ENCODE measurements at places on chromosomes 12 and 14. TPM values are rescaled to one million over a fixed set of nuclear protein-coding genes. Genes with fewer than 3 reads are reported as not detected.

DNA sequence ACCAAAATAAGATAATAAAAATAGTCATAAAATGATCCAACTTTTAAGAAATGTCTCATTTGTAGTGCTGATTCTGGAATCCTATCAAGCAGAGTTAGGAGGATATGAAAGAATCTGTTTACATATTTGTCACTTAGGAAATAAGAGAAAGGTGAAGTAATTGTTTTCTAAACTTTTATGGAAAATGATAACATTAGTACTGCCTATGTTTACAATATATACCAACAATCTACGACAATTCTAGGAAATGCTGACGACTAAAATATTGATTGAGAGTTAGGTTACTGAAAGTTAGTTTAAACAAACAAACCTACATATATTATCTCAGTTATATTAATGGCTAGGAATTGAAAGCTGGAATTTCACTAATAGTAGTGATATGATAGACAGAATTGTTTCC is 18.0 kb downstream of the TSPAN19 start:
- DNase-seq = no peak

- no peak for DNase-seq
Measured at GRCh38 chr14:92464716-92465115, 48.9 kb upstream of the RIN3 start.

- DNase-seq = no peak
Measured at GRCh38 chr12:18345021-18345735, 83.9 kb downstream of the PIK3C2G start.

The KRAS gene
- total RNA-seq = 13.3 TPM

DNA sequence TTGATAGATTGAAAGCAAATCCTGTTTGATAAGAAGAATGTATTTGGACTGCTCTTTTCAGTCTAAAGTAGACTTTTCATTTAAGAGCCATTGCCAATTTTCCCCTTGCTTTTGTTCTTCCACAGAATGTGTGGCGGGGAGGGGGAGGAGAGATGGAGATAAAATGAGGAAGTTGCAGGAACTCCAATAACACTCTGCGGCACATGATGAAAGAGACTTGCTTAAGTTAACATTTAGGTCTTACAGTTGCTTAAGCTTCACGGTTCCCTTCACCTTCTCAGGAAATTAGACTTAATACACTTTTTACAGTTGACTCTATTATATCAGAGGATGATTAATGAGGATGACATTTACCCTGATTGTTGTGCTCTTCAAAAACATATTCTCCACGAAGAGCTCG is 537.3 kb downstream of the TMTC2 start:
- DNase-seq = no peak

- DNase-seq = no peak
Measured at GRCh38 chr12:93043877-93044209, 114.7 kb upstream of the EEA1 start.

The OR6C74 gene
- total RNA-seq = not detected

Data from SJSA1 (cell line).